Mucosa of gallbladder (tissue), 1 donor: ENCODE measurements at places on chromosomes 3 and 15. TPM values are rescaled to one million over a fixed set of nuclear protein-coding genes. Genes with fewer than 3 reads are reported as not detected.

DNA sequence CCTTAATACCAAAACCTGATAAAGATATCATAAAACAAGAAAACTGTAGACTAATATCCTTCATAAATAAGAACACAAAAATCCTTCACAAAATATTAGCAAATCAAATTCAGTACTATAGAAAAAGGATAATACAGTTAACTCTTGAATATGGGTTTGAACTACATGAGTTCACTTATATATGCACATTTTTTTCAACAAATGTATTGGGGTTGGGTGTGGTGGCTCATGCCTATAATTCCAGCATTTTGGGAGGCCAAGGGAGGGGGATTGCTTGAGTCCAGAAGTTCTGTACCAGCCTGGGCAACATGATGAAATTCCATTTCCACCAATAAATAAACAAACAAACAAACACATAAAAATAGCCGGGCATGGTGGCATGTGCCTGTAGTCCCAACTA, 39.2 kb downstream of the GOLGB1 start:
- DNase-seq = no peak

DNA sequence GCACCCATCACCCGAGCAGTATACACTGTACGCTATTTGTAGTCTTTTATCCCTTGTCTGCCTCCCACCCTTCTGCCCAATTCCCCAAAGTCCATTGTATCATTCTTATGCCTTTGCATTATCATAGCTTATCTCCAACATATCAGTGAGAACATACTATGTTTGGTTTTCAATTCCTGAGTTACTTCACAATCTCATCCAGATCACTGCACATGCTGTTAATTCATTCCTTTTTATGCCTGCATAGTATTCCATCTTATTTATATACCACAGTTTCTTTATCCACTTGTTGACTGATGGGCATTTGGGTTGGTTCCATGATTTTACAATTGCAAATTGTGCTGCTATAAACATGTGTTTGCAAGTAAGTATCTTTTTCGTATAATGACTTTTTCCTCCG, 564.7 kb upstream of the NECTIN3 start:
- DNase-seq = no peak

GRCh38 chr3:151395806-151396205, 11.3 kb upstream of the P2RY12 start:
- no peak for DNase-seq

GRCh38 chr3:180633722-180634121, 31.8 kb downstream of the TTC14 start:
- DNase-seq = no peak

Gene TXNRD3
- 6.4 TPM for total RNA-seq
